ENCODE measurements at places on chromosomes 3 and 15.

- peak; percentile 74 for DNase-seq
Measured at GRCh38 chr3:16140116-16140893, 34.2 kb upstream of the GALNT15 start.

DNA sequence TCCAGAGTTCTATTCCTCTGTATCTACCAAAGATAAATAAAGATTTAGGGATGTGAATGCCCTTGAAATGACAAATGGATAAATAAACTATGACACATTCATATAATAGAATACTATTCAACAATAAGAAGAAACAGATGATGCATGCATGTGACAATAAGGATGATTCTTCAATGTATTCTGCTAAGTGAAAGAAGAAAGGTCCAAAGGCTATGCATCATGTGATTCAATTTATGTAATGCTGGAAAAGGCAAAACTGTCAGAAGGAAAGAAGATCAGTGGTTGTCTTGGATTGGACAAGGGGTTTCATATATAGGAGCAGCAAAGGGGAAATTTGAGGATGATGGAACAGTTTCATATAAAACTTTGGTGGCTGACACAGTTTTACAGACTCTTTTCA, 32.6 kb upstream of the CHRNA7 start:
- no peak for DNase-seq

DNA sequence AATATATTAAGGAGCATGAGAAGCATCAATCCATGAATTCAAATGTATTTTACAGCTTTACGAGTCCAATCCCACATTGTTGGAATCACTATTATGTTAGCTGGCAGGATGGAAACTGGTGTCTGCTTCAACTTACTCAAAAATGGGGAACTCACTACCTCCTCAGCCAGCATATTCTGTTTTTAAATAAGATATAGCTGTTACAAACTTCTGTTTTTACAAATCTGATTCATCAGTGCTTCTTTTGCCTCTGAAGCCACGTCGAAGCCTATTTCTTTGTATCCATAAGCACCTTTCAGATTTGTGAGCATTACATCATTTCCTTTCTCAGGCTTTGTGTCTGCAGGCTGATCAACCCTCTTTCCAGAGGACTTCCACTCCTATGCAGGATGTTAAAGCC, 105.9 kb downstream of the TPRG1 start:
- DNase-seq: peak; percentile 72

DNA sequence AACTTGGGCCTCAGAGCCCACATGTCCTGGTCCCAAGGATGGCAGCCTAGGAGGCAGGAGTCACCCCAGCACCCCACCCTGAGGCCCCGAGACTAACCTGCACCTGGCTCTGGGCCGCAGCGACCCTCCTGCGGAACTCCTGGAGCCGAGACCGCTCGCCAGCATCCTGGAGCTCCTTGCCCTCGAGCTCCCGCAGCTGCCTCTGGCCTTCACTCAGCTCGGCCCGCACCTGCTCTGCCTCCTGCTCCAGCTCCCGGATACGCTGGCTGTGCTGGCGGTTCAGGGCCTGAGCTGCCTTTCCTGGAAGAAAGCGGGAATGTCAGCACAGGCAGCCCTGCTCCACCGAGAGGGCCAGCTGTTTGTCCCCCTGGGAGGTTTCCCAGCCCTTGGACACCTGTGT, 13.2 kb downstream of the KIF7 start:
- DNase-seq: no peak

- no peak for DNase-seq
Measured at GRCh38 chr15:101057841-101058407, 138.8 kb downstream of the LRRK1 start.

GRCh38 chr3:193010191-193010590, 92.5 kb upstream of the MB21D2 start:
- DNase-seq: no peak

DNA sequence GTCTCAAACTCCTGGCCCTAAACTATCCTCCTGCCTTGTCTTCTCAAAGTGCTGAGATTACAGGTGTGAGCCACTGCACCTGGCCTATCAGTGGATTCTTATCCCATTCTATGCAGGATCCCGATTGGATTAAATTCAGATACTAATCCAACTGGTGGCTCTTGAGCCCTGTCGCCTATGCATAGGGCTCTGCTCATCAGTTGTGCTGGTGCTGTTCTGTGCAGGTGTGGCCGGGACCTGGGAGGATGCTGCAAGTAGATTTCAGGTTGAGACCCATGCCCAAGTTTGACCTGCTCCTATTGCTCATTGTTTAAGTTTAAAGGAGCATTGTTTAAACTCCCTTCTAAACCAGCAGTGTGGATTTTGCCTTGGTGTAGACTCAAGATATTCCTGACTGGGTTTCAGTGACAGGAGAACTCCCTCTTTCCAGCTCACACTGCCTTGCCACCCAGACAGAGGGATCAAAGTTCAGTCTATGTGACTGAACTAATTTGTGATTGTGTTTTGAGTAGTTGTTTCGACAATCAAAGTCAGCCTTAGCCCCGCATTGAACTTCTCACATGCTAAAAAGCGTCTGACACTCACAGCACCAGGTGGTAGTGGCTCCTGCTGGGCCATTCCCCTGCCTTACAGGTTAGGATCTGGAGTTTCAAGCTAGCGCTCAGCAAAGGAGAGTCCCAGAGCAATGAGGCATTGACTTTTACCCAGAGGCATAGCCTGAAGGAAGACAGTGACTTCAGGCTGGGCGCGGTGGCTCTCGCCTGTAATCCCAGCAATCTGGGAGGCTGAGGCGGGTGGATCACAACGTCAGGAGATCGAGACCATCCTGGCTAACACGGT, 45.0 kb upstream of the PIK3CB start:
- no peak for DNase-seq

DNA sequence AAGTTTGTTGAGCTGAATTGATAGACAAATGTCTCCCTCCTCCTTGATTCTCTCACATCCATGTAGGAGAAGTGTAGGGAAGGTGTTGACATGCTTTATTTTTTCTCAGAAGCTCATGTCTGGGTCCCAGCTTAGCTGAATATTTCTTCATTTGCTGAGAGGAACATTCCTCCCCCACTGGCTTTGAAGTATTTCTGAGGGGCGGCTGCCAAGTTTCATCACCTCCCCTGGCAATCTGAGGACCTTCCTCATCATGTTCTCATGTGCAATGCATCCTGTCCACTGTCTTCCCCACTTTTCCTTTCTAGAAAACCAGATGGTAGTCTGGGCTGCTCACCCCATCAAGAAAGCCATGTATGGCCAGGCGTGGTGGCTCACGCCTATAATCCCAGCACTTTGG, 168.9 kb upstream of the RGMA start:
- DNase-seq: no peak

DNA sequence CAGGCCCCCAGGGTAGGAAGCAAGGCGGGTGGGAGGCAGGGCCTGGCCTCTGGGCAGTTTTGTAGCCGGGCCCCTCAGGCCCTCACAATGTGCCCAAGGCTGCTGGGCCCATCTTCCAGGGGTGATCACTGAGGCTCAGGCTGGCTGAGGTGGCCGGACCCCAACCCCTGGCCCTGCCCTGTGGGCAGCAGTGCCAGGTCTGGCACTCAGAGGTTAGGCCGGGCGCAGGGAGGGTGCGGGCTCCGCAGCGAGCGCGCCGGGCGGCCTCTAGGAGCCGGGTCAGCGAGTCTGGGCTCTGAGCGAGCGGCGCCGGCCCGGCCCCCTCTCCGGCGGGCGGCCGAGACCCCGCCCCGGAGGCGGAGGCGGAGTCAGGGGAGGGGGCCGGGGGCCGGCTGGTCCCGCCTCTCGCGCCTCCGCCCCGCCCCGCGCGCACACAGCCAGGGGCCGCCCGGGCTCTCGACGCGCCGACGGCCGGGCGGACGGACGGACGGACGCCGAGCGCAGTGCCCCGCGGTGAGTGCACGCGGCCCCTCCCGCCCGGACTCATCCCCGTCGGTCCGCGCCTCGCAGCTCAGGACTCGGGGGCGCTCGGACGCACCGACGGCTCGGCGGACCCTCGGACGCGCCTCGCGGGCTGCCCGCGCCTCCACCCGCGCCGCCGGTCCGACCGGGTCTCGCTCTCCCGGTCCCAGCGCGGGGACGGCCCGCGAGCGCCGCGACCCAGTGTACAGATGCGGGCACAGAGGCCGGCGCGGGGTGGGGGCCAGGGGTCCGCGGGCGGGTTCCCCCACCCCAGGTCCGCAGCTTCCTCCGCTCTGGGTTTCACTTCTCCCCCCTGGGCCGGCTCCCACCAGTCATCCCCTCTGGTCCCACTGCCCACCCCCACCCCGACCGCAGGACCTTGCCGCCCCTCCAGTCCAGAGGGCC, at the start of gene FBLN2:
Gene FBLN2, plus strand, starts transcription at position 430 of the 927 bp plus-strand sequence. CDS start 21,231 bp downstream, outside the sequence.
- DNase-seq: peak; percentile 45

DNA sequence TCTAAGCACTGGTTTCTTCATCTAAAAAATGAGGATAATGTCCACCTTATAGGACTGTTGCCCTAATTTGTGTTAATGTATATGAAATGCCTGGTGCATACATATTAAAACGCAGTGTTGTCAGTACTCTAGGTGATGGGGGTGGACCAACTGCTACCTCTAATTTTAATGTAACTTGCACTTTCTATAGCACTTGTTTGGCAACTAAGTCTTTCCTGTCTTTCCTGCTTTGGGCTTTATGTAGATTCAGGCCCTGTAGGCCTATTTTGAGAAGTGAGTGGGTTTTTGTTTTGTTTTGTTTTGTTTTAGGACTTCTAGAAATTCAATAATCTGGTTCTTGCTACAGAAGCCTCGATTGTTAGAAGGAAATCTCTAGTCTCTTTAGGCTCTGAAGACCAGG, 21.2 kb downstream of the SLC7A14 start:
- no peak for DNase-seq

DNA sequence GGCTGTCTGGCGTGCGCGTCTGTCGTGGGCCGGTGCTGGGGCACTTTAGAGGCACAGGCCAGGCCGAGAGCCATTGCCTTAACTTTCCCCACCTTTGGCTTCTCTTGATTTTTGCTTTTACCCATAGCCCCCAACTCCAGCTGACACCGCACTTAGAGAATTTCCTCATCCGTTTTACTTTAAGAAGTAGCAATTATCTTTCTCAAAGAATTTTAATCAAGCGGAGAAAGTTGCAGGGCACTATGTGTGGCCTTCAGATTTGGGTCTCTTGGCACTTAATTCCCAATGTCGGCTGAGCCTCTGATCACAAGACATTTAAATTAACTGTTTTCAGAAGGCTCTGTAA, 1.2 kb downstream of the ALDH1A3 start:
- DNase-seq: no peak

- no peak for DNase-seq
Measured at GRCh38 chr15:62637574-62637897, 405.0 kb upstream of the TPM1 start.

DNA sequence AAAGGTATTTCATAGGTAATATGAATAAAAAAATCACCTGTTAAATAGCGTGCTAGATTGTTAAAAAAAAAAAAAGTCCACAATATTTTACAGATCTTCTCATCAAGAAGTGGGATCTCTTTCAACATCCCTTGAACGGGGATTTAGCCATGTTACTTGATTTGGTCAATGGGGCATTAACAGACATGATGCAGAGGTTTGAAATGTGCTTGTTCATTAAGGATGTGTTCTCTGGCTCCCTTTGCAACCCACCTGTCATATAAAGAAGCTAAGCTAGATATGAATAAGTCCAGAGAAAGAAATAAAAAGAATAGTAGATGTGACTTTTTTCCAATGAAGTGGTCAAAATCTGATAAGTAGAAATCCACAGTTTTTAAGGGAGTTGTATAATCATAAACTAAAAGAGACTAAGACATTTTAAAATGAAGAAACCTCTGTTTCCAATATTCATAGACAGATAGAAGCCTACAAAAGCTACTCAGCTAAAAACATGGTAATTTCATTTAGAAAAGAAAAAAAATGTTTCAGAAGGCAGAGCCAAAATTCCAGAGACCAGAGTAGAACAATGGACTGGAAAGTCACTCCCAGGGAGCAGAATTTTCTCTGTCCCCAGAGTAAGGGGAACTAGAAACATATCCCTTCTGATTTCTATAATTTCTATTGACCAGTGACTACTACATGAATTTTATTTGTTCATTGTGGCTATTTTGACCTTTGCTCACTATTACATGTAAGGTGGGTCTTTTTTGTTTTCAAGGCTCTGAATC, 79.2 kb downstream of the PLSCR2 start:
- DNase-seq: no peak

Measured in epithelial cell of esophagus (primary cell).